ENCODE measurements at places on chromosomes 11 and 22.

DNA sequence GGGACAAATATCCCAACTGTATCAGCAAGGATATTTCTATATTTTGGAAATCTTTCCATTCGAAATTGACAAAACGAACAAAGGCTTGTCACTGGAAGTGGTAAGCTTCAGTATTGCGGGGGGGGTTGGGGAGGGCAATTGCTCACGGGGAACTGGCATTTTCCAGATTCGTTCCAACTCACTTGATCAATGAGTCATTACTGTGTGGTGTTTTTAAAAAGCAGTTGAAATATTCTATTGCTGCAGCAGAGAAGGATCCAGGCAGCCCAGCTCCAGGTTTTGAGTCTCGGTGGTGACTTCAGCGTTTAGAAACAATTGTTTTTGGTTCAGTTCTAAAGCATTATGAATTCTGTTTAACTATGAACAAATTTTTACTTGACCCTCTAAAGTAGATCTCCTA lies 33.8 kb upstream of the FBLN1 start:
- DNase-seq, result no peak

GRCh38 chr11:122162095-122162494 lies 46.1 kb upstream of the BLID start:
- DNase-seq, result no peak

DNA sequence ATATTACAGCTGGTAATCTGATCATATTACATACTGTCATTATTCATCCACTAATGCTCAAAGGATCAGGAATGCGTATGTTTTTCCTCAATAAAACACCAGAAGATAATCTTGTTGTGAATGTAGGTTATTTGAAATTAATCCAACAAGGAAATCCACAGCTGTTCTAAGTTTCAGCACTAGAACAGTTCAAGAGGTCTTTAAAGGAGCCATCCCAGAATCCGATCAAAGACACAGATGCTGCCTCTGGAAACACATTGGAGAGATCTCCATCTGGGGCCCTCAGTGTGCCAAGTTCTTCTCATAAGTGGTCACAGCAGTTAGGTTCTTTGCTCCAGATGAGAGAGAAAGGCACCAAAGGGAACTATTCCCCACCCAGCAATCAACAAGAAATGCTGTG lies 1955.1 kb upstream of the RAG2 start:
- no peak for DNase-seq

GRCh38 chr22:38802671-38803121 lies 8.8 kb upstream of the DNAL4 start:
- DNase-seq, result no peak

DNA sequence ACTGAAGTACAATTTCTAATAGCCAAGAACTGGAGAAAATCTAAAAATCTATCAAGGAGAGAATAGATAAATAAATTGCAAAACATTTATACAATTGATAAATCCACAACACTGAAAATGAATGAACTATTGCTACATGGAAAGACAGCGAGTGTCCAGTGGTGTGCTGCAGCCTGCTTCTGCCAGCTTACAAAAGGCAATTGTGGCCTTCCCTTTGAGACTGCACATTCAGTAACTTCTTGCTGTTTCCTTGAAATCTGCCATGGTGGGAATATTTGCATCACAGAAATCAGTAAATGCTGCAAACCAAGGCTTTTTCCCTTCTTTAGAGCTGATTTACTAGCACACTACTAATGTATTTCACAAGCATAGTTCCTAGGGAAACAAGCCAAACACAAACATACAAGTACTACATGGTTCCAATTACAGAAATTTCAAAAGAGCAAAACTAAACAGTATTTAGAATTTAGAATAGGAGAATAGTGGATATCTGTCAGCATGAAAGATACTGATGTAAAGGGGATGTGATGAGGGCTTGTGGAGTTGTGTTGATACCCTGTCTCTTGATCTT lies 76.9 kb upstream of the TRIM77 start:
- no peak for DNase-seq

DNA sequence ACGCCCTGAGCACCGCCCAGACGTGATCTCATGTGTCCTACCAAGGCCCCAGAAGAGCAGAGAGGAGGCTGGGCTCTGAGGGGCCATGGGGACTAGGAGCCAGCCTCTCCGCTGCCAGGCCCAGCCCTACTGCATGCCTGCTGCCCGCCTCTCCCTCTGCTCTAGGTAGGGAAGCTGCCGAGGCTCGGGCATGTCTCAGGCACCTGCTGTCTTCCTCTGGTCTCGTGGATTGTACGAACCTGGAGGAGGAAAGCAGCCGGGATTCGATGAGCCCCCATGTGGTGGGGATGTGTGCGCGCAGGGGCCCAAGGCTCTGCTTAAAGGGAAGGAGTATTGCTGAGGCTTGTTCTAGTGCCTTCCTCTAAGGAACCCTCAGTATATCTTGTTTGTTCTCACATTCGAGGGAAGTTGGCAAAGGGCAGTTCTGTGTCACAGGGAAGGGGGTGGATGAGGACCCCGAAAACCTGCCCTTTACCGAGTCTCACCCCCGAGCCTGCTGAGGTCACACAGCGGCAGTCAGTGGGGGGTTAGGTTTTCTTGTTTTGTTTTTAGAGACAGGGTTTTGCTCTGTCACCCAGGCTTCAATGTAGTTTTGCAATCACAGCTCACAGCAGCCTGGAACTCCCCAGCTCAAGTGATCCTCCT lies 21.2 kb downstream of the DAGLA start:
- no peak for DNase-seq

DNA sequence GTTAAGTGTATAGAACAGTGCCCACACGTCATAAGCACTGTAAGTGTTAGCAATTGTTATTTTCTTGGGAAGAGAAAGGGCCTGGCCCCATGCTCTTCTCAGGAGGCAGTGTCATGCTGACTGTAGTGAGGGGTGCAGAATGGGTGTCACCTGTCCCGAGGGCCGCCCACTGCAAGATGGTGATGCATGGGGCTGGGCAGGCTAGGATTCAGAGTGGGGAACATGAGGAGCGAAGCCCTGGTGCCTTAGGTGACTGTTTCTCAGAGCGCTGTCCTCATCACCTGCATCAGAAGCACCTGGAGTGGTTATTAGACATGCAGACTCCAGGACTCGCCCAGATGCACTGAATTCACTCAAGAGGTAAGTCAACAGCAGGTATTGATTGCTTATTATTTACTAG lies 101.0 kb upstream of the PARVA start:
- DNase-seq, result no peak

DNA sequence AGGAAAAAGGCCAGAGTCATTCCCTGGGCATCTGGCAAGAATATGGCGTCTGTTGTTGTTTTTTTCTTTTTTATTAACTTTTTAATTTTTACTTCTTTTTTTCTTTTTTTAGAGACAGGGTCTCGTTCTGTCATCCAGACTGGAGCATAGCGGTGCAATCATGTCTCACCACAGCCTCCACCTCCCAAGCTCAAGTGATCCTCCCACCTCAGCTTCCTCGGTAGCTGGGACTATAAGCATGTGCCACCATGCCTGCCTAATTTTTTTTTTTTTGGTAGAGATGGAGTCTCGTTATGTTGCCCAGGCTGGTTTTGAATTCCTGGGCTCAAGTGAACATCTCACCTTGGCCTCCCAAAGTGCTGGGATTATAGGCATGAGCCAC lies 54.0 kb upstream of the PRDM11 start:
- DNase-seq, result no peak

DNA sequence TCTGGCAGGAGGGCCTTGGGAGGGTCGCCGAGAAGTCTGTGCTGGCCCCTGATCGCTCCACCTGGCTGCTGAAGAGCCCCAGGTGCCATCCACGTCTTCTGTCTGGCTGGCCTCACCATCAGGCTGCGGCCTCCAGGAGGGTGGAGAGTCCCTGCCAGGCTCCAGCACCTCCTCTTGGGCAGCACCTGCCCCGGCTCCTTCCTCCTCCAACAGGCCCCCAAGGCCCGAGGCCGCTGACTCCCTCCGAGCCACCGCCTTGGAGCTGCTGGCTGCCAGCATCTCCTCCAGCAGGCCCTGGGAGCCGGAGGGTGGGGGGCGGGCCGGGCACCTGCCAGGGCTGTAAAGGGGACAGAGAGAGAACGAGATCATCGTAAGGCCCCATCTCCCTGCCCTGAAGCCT lies 22.3 kb downstream of the TNKS1BP1 start:
- DNase-seq, result no peak

DNA sequence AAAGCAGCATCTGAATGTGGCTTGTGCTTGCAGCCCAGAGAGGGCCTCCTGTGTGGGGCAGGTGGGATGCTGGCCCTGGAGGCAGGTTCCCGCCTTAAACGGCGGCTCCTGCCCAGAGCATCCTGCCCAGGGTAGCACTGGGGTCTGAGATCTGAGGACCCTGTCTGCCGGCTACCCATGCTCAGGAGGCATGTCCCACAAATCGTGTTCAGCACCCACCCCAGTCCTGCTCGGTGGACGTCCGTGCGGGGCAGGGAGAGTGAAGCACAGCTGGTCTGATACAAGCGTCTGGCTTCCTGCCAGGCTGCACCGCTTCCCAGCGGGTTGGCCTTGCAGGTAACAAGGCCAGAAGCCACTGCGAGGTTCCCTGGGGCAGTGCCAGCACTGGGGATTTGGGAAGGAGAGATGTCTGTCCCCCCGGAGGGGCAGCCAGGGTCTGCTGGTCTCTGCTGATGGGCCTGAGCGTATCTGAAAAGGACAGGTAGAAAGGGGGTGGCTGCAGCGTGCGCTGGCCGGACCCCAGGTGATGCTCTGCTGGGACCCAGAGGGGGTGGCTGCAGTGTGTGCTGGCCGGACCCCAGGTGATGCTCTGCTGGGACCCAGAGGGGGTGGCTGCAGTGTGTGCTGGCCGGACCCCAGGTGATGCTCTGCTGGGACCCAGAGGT lies 3.6 kb downstream of the TRABD start:
- no peak for DNase-seq

DNA sequence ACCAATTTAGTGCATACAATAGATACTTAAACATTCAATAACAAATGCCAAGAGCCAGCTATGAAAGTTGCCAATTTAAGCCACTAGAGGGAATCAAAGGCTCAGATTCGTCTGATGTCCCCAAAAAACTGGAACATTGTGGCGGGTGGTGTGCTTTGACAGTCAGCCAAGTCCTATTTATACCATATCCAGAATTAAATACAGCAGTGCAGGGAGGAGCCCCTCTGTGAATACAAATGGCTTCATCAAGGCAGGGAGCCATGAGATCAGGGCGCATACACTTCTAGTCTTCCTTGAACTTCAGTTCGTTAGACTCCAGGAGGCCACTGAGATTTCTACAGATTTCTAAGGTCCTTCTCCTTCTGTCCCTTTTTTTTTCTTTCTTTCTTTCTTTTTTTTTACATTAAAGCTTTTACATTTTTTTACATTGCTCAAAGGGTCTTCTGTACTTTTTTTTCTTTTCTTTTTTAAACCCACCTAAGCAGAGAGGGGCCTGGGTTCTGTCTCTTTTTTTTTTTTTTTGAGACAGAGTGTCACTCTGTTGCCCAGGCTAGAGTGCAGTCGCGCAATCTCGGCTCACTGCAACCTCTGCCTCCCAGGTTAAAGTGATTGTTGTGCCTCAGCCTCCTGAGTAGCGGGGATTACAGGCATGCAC lies 41.5 kb upstream of the HSPA8 start:
- no peak for DNase-seq

GRCh38 chr11:11972730-11973341 lies 35.6 kb downstream of the DKK3 start:
- DNase-seq, result no peak

DNA sequence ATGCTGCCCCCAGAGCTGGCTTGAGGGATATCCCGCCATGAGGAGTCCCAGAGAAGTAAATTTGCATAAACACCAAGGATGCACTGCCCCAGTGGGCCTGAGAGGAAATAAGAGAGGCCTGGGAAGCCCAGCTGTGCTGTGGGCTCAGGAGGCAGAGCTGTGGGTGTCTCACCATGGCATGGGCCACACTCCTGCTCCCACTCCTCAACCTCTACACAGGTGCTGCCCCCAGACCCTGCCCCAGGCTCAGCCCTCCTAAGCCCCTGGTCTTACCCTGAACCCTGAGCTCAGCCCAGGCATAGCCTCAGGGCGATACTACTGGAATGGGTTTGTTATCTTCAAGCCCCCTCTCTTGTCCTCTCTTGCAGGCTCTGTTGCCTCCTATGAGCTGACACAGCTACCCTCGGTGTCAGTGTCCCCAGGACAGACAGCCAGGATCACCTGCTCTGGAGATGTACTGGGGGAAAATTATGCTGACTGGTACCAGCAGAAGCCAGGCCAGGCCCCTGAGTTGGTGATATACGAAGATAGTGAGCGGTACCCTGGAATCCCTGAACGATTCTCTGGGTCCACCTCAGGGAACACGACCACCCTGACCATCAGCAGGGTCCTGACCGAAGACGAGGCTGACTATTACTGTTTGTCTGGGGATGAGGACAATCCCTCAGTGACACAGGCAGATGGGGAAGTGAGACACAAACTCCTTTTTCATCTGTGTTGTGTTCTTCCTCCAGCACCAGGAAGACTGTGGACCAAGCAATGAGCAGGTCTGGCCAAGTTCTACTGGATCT lies 59.9 kb downstream of the GGTLC2 start:
- DNase-seq, result no peak

DNA sequence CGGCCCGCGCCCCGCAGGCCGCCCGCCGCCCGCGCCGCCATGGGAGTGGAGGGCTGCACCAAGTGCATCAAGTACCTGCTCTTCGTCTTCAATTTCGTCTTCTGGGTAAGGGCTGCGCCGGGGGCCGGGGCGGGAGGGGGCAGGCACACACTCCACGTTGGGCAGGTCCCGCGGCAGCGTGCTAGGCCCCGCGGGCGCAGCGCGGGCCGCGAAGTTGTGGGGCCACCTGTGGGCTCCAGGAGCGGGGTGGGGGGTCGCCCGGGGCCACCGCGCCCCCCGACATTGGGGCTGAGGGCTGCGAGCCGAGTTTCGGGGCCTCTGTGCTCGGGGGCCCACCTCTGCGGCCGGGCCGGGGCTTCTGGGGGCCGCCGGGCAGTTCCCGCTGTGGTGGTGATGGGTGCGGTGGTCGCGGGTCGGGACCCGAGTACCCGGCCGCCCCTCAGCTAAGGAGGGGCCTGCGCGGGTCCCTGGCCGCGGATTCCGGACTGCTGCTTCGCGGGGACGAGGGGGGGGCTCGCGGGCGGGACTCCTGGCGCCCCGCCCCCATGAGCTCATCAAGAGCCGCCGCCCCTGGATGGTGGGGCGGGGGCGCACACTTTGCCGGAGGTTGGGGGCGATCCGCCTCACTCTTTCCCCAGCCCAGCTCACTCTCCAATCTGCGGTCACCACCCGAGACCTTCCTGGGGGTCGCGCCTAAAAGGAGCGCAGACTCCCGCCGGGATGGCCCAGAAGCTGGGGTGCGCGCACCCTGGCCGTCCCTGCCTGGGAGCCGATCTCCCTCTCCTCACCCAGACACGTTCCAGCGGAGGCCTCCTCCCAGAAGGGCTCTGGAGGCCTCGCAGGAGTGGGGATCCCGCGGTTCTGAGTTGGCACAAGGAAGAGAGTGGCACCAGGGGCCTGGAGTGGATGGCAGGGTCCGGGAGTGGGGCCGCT lies 667 bp downstream of the CD81 start:
- peak; percentile 41 for DNase-seq

- DNase-seq, result peak; percentile 43
These were observed 5.8 kb upstream of the MIEF1 start for GRCh38 chr22:39496131-39496838.

- DNase-seq, result no peak
These were observed 108.7 kb upstream of the E2F8 start for GRCh38 chr11:19349340-19350025.

DNA sequence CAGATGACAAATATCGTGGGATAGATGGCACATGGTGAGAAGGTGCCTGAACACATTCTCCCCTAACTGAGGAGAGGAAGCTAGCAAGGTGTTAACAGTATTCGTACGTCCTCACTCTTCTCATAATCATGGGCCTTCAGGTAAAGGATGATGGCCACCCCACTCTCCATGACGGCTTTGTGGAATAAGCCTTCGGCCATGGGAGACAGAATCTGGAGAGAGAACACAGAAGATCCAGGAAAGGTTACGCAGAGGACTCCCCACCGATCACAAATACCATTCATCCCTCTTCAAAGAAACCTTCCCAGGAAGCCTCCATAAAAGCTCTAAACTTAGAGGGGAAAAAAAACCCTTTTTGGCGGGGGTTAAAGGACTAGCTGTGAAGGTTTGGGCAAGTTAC lies 189.9 kb downstream of the BCR start:
- DNase-seq, result no peak
